Immature natural killer cell (primary cell): ENCODE measurements at places on chromosomes 12 and 14.

- peaks cover 6% of the 10 kb centered on the region for H3K27me3 ChIP-seq
- H3K36me3 ChIP-seq: no peaks in the 10 kb centered on the region
- DNase-seq: no peak
- no peak overlapping the region for H3K4me3 ChIP-seq
- H3K27ac ChIP-seq: no peak overlapping the region
Measured at GRCh38 chr12:5076761-5077160, 33.1 kb downstream of the KCNA5 start.

DNA sequence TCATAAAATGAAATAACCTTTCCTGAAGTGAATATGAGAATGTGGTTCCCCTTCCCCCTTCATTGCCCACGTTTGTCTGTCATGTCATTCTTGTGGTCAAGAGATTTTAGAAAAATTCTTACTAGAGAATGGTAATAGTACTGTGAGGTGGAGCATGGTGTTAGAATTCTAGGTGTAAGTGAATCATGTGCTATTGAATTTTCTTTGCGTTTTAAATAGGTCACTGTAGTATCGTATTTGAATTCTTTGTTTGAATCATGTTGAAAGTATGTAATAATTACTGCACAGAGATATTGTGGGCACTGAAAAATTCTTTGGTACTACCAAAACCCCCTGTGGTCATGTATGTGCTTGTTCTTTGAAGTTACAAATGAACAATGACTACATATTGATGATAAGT lies 49.9 kb downstream of the FUT8 start:
- peaks cover 24% of the 10 kb centered on the region for H3K4me1 ChIP-seq
- no peak overlapping the region for H3K4me3 ChIP-seq
- DNase-seq: no peak
- H3K36me3 ChIP-seq: peaks cover 1% of the 10 kb centered on the region
- no peak overlapping the region for H3K27ac ChIP-seq

DNA sequence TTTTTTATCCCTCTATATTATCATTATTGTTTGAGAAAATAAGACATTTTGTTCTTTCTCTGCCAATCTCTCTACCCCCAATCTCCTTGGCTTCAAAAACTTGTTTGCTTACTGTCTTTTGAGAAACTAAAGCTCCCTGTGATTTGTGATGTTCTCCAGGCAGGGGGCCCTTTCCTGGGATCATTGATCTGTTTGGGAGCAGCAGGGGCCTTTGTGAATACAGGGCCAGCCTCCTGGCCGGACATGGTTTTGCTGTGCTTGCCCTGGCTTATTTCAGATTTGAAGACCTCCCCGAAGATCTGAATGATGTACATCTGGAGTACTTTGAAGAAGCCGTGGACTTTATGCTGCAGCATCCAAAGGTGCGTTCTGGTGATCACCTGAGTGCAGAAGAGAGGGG lies 4.5 kb downstream of the ACOT6 start:
- DNase-seq: no peak
- H3K27ac ChIP-seq: no peak overlapping the region

GRCh38 chr12:32240831-32241230 lies 134.2 kb downstream of the BICD1 start:
- no peak for DNase-seq
- H3K27me3 ChIP-seq: no peaks in the 10 kb centered on the region
- no peak overlapping the region for H3K4me3 ChIP-seq
- H3K36me3 ChIP-seq: peaks cover 18% of the 10 kb centered on the region
- no peak overlapping the region for H3K27ac ChIP-seq

GRCh38 chr12:118344829-118345228 lies 27.9 kb downstream of the TAOK3 start:
- no peaks in the 10 kb centered on the region for H3K27me3 ChIP-seq
- no peak for DNase-seq
- H3K4me1 ChIP-seq: peaks cover 82% of the 10 kb centered on the region
- no peaks in the 10 kb centered on the region for H3K36me3 ChIP-seq
- no peak overlapping the region for H3K4me3 ChIP-seq

DNA sequence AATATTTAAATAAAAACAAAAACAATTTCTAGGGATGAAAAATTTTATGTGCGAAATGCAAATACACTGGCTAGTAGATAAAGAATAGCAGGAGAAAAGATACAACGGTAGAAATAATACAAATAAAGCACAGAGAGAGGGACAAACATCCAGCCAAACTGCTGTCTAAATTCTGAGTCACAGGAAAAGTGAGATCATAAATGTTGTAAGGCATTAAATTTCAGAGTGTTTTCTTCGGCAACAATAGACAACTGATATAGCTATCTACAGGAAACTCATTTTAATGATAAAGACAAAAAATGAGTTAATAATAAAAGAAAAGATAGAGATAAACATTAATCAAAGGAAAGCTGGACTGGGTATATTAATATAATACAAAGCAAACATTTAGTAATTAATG lies 122.2 kb downstream of the NTS start:
- peaks cover 2% of the 10 kb centered on the region for H3K27me3 ChIP-seq
- DNase-seq: no peak
- H3K4me1 ChIP-seq: no peaks in the 10 kb centered on the region
